CD14-positive monocyte (primary cell): ENCODE measurements at places on chromosomes 1 and 21.

GRCh38 chr1:66996018-66996682 lies 57.8 kb downstream of the SLC35D1 start:
- peak; percentile 40 for DNase-seq

- DNase-seq: no peak
These were observed 14.2 kb upstream of the CASQ2 start for GRCh38 chr1:115782571-115783281.

- DNase-seq: peak; percentile 61
These were observed 11.2 kb upstream of the FMOD start for GRCh38 chr1:203361945-203362719.

- no peak for DNase-seq
These were observed 39.4 kb downstream of the SLC5A9 start for GRCh38 chr1:48261881-48262400.

DNA sequence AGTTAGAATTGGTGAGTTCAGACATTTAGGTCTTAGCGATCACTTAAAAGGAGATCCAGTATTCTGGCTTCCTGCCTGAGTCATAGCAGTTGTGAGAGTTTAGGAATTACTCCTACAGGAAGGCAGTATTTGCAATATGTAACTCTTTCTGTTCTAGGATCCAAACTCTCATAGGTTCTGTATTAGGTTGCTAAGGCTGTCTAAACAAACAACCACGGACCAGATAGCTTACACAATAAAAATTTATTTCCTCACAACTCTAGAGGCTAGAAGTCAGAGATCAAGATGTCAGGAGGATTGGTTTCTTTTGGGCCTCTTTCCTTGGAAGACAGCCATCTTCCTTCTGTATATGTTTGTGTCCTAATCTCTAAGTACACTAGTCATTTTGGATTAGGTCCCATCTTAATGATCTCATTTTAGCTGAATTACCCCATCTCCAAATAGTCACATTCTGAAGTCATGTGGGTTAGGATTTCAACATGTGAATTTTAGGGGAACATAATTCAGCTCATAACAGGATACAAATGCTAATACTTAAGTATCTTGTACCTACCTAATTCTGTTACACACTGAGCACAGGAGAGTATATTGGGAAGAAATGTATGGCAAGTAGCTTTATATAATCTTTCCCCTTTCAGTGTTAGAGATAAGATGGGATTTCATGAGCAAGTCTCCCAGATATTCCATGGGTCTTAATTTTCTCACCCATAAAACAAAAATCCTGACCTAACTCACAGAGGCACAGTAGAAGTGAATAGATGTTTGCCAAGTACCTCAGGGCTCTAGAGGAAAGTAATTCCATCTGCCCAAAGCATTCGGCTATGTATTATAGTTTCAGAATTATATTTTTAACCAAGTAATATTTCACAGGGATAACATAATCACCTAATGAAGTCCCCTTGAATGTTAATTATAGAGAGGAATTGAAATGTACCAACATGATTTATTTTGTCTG lies 144.4 kb downstream of the PTBP2 start:
- no peak for DNase-seq

- DNase-seq: no peak
These were observed 350.2 kb downstream of the SMYD3 start for GRCh38 chr1:246156847-246157246.

DNA sequence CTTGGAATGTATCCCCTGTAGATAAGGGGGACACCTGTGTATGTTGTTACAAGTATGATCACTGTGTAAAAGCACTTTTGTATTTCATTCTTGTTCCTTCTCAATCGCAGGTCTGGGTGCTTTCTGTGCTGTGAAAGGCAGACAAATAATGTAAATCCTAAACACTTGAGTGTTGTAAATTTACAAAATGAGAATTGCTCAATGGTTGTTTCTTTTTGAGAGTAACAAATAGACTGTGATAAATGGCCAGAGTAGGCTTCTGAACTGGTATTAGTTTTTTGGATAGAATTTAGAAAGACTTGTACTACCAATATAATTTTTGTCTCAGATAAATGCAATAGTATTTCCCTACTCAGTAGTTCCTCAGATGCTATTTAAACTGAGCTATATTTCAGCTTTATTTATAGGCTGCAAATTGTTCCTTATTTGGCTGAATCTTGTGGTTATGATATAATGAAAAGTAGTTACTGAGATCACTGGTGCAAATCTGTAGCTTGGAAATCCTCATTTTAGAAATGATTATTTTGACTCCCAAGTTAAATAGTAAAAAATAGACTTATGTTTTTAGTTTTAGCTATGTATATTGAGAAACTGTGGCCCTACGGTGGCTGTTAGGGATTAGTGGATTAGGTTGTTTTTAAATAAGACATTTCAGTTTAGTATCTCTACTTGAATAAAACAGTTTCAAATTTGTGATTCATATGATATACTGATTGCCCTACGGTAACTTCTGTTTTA lies 9.2 kb downstream of the BACH1 start:
- DNase-seq: peak; percentile 19

DNA sequence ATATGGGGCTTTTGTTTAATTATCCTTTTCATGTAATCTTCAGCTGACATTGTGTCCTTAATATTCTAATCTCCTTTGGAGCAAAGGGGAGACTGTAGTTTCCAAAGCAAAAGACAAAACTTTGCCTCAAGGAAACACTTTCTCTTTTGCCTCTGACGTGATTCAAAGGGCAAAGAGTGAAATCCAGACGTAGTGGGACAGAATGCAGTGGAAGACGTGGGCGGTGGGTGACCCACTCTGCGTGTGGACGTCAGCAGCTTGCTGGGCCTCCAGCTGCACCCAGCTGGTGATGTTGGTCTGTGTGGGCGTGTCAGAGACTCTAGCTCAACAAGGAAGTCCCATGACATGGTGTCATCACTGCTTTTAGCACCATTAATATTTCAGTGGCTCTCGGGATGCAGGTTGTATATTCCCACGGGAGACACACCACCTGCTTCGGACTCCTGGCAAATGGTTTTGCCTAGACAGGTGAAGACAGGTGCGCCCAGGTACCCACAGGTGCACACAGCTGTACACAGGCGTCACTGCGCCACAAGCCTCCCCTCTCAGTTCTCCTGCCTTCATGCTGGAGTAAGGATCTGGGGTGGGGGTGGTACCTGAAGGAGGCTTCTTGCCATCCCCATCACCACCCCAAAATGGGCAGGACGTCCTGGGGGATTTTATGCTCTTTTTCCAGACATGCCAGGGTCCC lies 292.1 kb upstream of the VAMP3 start:
- no peak for DNase-seq

DNA sequence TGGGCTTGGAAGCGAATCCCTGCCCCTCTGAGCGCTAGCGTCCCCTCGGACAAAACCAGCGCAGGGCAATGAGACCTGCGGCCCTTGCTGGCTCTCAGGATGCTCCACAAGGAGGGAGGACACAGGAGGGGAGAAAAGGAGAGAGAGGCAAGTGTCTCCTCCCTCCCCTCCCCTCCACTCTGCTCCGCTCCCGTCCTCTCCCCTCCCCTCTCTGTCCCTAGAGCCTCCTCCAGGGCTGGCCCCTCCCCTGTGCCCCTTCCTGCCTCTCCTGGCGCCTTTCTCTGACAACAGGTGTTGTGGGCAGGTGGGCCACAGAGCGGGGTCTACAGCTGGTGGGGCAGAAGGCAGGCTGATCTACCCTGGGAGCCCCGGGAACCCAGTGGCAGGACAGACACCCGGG lies 35.2 kb downstream of the TP73 start:
- no peak for DNase-seq

GRCh38 chr1:157751283-157751682 lies 25.6 kb downstream of the FCRL2 start:
- no peak for DNase-seq

DNA sequence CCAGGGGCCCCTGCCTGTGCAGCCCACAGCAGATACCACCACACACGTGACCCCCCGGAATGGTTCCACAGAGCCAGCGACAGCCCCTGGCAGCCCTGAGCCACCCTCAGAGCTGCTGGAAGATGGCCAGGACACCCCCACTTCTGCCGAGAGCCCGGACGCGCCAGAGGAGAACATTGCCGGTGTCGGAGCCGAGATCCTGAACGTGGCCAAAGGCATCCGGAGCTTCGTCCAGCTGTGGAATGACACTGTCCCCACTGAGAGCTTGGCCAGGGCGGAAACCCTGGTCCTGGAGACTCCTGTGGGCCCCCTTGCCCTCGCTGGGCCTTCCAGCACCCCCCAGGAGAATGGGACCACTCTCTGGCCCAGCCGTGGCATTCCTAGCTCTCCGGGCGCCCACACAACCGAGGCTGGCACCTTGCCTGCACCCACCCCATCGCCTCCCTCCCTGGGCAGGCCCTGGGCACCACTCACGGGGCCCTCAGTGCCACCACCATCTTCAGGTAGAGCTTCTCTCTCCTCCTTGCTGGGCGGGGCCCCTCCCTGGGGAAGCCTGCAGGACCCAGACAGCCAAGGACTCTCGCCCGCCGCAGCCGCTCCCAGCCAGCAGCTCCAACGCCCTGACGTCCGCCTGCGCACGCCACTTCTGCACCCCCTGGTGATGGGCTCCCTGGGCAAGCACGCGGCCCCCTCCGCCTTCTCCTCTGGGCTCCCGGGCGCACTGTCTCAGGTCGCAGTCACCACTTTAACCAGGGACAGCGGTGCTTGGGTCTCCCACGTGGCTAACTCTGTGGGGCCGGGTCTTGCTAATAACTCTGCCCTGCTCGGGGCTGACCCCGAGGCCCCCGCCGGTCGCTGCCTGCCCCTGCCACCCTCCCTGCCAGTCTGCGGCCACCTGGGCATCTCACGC lies 51.0 kb downstream of the COL18A1 start:
- DNase-seq: no peak
